ENCODE measurements at places on chromosomes 7 and 10. TPM values are rescaled to one million over a fixed set of nuclear protein-coding genes. Genes with fewer than 3 reads are reported as not detected.

MBL2 gene
- total RNA-seq, result not detected

FRMPD2 gene
- total RNA-seq, result 0.05 TPM

POMZP3 gene
- 9.7 TPM for total RNA-seq

MICALL2 gene
- total RNA-seq, result 20.2 TPM

PLOD3 gene
- total RNA-seq, result 119 TPM
